ENCODE measurements at places on chromosomes 3 and 15.

- no peak for DNase-seq
Observed at GRCh38 chr3:66416556-66417304, 84.1 kb downstream of the LRIG1 start.

DNA sequence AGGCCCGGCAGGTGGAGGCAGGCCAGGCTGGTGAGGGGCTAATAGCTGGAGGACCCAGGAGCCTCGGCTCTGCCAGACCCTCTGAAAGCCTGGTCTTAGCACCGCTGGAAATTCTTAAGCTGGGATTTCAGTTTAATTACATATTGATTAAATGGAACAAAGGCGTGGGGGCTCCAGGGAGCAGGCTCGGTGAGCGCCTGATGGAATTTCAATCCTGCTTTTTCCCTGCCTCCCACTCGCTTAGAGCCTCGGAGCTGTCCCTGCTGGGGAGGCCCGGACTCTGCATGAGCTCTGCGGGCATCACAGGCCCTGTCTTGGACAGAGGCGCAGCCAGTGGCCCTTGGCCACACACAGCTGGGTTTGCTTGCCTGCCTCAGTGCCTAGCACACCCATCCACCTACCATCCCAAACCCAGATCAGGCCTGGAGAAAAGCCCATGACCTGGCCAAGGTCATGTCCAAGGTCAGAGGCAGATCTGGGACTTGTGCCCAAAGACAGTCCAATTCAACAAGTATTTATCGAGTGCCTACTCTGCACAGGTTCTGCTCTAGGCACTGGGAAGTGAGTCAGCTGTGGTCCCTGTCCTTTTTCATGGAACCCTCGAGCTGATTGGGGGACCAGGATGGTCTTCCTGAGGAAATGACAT lies 40.6 kb downstream of the LINGO1 start:
- DNase-seq: no peak

DNA sequence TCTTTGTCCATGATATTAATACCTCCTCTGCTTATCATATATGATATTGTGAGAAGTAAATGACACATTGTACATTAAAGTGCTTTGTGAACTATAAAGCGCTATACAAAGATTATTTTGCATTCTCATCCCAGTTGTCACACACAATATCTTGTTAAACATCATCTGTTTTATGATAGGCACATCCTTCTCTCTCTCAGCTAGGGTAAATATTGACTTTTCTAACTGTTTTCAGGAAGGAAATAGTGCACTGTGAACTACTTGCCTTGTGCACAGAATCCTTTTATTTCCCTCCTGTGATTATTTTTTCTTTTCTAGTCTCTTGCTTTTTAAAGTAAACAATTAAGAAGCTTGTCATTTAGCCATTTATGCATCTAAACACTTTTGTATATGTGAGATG lies 388.2 kb downstream of the LPP start:
- no peak for DNase-seq

- no peak for DNase-seq
Observed at GRCh38 chr3:113110267-113110666, 101.1 kb upstream of the BOC start.

- no peak for DNase-seq
Observed at GRCh38 chr15:72203507-72203837, 5.9 kb upstream of the GRAMD2A start.

DNA sequence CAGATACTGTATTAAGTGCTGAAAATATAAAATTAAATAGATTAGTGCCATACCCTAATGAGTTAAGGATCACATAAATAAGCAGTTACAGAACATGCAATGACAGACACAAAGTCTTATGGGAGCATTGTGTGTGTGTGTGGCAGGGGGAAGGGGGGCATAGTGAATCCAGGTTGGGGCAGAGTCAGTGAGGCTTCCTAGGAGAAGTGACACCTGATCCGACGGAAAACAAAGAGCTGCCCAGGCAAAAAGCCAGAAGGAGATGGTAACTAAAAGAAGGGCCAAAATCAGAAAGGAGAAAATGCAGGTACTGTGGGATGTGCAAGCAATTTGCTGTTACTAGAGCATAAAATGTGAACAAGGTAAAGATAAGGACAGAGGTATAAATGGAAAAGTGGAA lies 80.1 kb upstream of the CHRM5 start:
- DNase-seq: no peak

DNA sequence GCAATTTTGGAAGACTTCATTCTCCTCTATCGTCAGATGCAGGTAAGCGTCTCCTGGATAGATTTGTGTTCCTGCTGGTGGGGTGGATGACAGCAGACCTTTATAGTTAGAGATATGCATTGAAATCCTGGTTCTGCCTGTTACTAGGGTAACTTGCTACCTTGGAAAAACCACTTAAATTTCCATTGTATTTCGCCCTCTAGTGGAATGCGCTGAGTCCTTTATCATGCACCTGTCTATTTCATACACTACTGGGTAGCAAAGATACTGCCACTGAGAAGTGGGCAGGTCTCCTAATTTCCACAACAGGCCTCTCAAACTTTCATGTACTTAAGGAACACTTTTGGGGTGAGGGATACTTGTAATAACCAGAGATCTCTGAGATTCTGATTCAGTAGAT lies 209.5 kb upstream of the SUCLG2 start:
- DNase-seq: no peak

DNA sequence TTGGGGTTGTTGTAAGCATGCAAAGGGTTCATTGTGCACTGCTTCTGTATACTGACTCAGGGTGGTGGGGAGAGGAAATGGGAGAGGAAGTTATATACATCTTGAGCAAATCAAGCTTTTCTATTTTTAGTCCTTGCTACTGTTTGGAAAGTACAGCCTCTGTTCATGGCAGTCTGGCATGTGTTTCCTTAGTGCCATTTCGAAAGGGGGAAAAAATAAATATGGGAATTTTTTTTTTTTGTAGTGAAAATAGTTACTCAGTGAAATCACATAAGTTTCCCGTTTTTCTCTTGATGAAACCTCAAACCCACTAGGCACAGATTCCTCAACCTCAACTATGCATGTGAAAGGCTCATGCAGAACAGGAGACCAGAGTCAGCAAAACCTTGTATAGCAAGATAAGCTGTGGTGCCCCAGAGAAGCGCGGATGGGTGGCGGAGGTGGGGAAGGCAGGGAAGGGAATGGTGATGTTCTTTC lies 353.3 kb downstream of the LPP start:
- no peak for DNase-seq

- DNase-seq: no peak
Observed at GRCh38 chr3:2851835-2852234, 258.3 kb downstream of the IL5RA start.

DNA sequence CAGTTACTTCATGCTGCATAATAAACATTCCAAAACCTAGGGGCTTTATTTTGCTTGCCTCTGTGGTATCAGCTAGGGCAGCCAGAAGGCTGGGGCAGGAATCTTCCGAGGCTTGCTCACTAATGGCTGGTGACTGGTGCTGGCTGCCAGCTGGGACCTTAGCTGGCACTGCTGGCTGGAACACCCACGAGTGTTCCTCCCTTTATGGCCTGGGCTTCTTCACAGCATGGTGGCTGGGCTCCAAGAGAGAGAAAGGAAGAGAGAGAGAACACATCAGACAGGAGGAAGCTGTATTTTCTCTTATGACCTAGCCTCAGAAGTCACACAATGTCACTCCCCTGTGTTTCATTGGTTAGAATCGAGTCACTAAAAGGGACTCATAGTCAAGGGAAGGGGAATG lies 23.9 kb upstream of the CDCP1 start:
- DNase-seq: no peak

DNA sequence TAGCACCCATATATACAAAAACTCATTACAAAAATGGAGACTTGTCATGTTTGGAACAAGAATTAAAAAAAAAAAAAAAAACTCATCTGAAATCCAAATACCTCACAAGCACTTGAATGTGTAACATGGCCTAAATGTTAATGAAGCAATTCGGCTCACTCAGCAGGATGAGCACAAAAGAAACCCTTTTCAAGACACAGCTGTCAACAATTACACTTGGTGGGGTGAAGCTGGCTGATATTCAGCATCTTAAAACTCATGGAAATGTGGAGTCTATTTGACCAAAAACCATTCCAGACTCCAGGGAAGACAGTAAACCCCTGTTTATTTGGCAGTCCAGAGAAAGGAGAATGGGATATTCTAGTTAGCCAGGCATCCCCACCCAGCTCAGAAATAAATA lies 205.4 kb upstream of the TSC22D2 start:
- no peak for DNase-seq

DNA sequence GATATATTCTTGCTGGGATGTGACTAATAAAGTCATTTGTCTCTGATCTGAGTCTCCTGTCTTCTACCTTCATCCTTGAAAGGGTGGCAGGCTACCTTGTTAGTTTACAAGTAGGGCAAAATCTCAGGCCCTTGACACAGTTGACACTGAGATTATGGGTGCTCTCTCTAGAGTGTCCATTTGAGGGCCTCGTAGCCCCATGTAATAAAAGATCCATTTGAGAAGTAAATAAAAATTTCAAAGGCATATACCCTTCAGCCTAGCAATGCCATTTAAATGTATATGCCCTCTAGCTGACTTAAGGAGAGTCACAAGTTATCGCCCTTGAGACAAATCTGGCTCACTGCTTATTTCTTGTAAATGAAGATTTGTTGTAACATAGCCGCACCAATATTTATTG lies 98.6 kb downstream of the TCF12 start:
- no peak for DNase-seq

GRCh38 chr15:59688423-59688781 lies 718 bp downstream of the BNIP2 start:
- no peak for DNase-seq

DNA sequence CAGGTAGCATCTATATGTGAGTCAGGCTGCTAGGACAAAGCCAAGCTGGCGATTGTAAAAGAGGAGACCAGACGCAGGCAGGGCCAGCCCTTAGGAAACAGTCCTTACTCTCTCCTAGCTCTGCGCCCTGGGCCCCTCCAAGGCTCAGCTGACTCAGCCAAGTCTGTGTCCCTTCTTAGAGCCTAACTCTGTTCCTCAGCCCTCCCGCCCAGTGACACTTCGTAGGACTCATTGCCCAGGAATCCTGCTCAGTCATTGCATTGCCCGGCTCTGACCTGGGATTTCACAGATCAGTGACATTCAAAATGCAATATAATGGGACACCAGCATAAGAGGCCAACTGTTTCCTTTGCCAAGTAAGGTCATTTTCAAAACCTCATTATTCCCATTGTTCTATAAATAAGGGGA lies 244.2 kb downstream of the TLE3 start:
- no peak for DNase-seq

- no peak for DNase-seq
Observed at GRCh38 chr3:46619845-46620778, 7.8 kb downstream of the FAM240A start.

- DNase-seq: no peak
Observed at GRCh38 chr3:62318365-62318751, 55.0 kb downstream of the FEZF2 start.

DNA sequence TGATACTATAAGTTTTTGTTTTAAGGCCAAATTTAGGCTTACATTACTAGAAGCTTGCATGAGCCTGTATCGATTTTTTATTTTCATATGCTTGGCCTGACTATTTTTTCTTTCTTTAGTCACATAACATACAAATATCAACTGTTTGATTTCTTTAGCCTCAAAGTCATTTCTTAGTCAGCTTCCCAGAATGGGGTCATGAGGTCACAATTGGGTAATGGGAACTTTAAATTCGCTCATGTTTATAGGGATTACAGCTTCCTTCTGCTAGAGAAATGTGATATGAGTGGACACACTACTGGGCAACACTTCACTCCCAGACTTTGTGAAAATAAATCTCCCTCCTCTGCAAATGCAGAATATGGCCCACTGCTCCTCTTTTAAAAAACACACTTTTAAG lies 9.1 kb upstream of the TIPARP start:
- no peak for DNase-seq

DNA sequence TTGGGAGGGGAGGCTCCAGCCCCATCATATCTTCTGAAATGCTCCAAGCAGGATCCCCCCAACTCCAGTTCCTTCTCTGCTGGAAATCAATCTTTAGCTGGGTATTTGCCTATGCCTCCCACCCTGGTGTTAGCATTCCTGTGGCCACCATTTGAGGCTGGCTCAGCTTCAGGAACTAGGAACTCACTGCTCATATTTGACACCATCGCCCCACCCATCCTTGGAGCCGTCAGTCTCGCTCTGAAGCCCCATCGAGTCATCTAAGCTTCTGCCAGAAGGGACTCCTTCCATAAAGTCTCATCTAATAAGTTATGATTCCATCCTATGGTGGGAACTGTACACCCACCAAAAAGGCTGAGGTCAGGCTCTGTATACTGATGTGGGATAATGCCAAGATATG lies 26.4 kb downstream of the PRKCD start:
- no peak for DNase-seq

All from esophagus squamous epithelium (tissue), 5 donors.